ENCODE measurements at places on chromosomes 4 and X.
A peak's percentile ranks its signal among the peaks of the same experiment; 100 is the strongest.

DNA sequence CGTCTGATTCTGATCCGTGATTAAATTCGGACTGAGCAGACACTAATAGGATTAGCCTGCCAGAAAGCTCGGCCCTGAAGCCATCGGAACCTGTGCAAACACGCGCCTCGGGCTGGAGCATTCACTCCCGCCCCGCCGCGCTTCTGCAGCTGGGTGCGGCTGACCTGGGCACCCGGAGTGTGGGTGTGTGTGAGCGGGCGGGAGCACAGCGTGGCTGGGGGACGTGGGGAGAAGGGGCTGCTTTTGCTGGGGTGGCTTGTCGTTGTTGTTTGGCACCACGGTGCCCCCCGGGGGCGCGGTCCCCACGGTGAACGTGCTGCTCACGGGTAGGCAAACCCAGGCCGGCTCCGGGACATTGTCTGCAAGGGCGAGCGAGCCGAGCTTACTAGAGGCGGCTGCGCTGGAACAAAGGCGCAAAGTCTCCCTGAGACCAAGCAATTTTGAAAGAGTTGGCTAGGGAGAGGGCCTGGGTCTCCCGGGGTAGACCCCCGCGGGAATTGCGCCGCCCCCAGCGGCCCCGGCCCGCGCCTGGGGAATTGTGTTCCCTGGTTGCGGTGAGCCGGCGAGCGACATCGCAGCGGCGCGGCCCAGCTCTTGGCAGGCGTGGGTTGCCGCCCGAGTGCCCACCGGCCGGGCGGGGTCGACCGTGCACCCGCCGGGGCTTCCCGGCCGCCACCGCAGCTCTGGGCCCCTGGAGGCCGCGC is 1.4 kb downstream of the MAMLD1 start:
- H3K4me1 ChIP-seq = no peaks in the 10 kb centered on the region
- H3K27ac ChIP-seq = no peak overlapping the region
- no peaks in the 10 kb centered on the region for H3K36me3 ChIP-seq
- DNase-seq = no peak
- H3K4me3 ChIP-seq = peak overlapping the region; percentile 38

- no peak overlapping the region for H3K27ac ChIP-seq
- peaks cover 9% of the 10 kb centered on the region for H3K4me1 ChIP-seq
- H3K4me3 ChIP-seq = no peak overlapping the region
- no peaks in the 10 kb centered on the region for H3K36me3 ChIP-seq
- no peaks in the 10 kb centered on the region for H3K27me3 ChIP-seq
These were observed 99.0 kb downstream of the ANOS1 start for GRCh38 chrX:8632924-8633323.

GRCh38 chrX:130788786-130789581 is 114.0 kb downstream of the ENOX2 start:
- H3K27me3 ChIP-seq = no peaks in the 10 kb centered on the region
- DNase-seq = no peak
- H3K4me3 ChIP-seq = no peak overlapping the region
- H3K4me1 ChIP-seq = no peaks in the 10 kb centered on the region
- no peaks in the 10 kb centered on the region for H3K36me3 ChIP-seq

GRCh38 chr4:20137176-20137575 is 114.5 kb upstream of the SLIT2 start:
- no peak overlapping the region for H3K27ac ChIP-seq
- no peaks in the 10 kb centered on the region for H3K27me3 ChIP-seq
- H3K4me1 ChIP-seq = no peaks in the 10 kb centered on the region
- DNase-seq = no peak
- H3K36me3 ChIP-seq = no peaks in the 10 kb centered on the region

DNA sequence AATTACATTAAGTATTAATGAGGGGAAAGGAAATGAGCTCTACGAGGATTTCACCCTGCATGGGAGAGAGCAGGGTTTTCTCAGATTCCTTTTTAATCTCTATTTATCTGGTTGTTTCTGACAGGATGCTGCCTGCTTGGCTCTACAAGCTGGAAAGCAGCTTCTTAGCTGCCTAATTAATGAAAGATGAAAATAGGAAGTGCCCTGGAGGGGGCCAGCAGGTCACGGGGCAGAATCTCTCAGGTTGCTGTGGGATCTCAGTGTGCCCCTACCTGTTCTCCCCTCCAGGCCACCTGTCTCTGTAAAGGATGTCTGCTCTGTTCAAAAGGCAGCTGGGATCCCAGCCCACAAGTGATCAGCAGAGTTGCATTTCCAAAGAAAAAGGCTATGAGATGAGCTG is 113.7 kb downstream of the PARM1 start:
- no peaks in the 10 kb centered on the region for H3K4me1 ChIP-seq
- no peaks in the 10 kb centered on the region for H3K36me3 ChIP-seq
- H3K27ac ChIP-seq = no peak overlapping the region
- no peak for DNase-seq

GRCh38 chrX:47180346-47180745 is 13.3 kb upstream of the UBA1 start:
- H3K4me3 ChIP-seq = no peak overlapping the region
- H3K27ac ChIP-seq = no peak overlapping the region
- H3K36me3 ChIP-seq = peaks cover 19% of the 10 kb centered on the region
- no peaks in the 10 kb centered on the region for H3K27me3 ChIP-seq
- H3K4me1 ChIP-seq = no peaks in the 10 kb centered on the region

DNA sequence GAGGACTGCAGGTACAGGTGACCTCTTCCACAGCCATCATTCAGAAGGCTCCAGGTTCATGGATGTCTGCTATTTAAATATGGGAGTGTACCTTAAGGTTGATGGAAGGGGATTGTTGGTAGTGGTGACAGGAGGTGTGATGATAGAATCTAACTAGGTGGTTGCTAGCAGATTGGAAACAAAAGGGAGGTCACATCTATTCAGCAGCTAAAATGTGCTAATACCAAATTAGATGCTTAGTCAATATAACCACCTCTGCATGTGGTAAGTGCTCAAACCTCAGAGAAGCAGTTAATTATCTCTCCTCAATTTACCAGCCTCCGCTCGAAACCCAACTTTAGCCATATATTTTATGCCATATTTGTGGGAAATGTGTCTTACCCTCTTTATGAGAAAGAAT is 98.7 kb upstream of the CCSER1 start:
- no peak for DNase-seq
- H3K27me3 ChIP-seq = no peaks in the 10 kb centered on the region
- no peak overlapping the region for H3K4me3 ChIP-seq

DNA sequence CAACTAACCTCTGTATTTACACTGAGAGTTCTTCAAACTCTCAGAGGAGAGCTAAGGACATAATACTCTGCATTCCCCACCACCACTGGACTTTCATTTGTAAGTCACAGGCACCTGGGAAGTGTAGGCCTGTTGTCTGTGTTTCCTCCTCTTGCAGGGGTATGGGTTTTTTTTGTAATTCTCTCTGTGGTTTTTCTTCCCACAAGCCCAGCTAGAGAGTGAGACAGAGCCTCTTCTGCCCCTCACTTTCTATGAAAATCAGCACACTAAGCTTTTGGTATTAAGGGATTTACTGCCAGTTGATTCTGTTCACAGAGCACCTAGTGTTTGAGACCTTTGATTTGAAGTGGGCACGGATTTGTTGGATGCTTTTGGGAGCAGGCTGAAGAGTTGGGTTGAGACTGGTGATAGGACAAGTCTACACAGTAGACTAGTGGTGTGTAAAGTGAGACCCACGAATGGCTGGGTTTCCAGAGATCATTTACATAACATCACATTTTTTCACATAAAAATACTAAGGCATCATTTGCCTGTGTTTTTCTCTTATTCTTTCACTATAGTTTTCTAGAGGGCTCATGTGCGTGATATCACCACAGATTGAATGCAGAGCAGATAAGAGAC is 28.9 kb upstream of the WDR17 start:
- no peaks in the 10 kb centered on the region for H3K36me3 ChIP-seq
- no peaks in the 10 kb centered on the region for H3K27me3 ChIP-seq
- no peak overlapping the region for H3K27ac ChIP-seq
- no peaks in the 10 kb centered on the region for H3K4me1 ChIP-seq
- no peak for DNase-seq

GRCh38 chr4:146369446-146369845 is 152.3 kb downstream of the SLC10A7 start:
- H3K27ac ChIP-seq = no peak overlapping the region
- H3K36me3 ChIP-seq = no peaks in the 10 kb centered on the region
- H3K27me3 ChIP-seq = no peaks in the 10 kb centered on the region
- H3K4me3 ChIP-seq = no peak overlapping the region
- no peak for DNase-seq
- H3K4me1 ChIP-seq = no peaks in the 10 kb centered on the region

GRCh38 chrX:3461397-3462165 is 115.1 kb upstream of the MXRA5 start:
- no peak overlapping the region for H3K27ac ChIP-seq
- no peaks in the 10 kb centered on the region for H3K36me3 ChIP-seq
- no peaks in the 10 kb centered on the region for H3K27me3 ChIP-seq
- H3K4me3 ChIP-seq = no peak overlapping the region

DNA sequence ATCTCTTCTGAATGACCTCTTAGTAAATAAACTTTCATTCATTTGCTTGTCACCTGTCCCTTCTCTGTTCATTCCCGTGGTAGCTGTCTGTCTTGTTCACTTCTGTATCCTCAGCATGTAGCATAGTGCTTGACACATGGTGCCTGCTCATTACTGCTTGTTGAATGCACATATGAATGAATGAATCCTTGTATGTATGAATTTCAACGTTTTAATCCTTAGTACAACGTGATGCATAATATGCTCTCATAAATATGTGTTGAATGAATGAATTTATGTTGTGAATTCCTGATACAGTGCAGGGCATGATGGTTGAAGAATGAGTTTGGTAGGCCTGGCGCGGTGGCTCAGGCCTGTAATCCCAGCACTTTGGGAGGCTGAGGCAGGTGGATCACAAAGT is 3.0 kb downstream of the TLR10 start:
- no peaks in the 10 kb centered on the region for H3K27me3 ChIP-seq
- no peaks in the 10 kb centered on the region for H3K36me3 ChIP-seq

- no peaks in the 10 kb centered on the region for H3K36me3 ChIP-seq
- DNase-seq = no peak
- H3K4me1 ChIP-seq = no peaks in the 10 kb centered on the region
These were observed 1629.1 kb upstream of the IGFBP7 start for GRCh38 chr4:58739275-58739674.

Data from RWPE2 (cell line).